ENCODE measurements at places on chromosomes 5 and 9.

GRCh38 chr5:140165923-140166270 is 9.1 kb upstream of the CYSTM1 start:
- DNase-seq = no peak

DNA sequence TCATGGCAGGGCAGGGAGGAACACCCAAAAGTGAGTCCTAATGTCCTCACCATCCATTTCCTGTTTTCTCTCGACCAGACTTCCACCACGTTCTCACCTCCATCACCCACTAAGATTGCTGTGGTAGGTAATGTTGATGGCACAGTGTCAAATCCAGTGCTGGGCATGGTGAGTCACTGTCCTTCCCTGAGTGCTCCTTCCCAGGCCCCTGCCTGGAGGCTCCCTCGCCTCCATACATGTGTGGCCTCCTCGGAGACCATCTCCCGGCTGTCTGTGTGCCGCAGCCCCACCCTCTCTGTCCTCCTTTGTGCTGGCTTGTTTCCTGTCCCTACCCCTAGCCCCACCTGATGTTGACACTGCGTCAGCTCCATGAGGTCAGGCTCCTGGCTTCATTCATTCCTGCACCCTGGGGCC is 177.5 kb downstream of the SYK start:
- DNase-seq = no peak

- no peak for DNase-seq
These were observed 145.6 kb upstream of the CDH12 start for GRCh38 chr5:22998774-22999173.

DNA sequence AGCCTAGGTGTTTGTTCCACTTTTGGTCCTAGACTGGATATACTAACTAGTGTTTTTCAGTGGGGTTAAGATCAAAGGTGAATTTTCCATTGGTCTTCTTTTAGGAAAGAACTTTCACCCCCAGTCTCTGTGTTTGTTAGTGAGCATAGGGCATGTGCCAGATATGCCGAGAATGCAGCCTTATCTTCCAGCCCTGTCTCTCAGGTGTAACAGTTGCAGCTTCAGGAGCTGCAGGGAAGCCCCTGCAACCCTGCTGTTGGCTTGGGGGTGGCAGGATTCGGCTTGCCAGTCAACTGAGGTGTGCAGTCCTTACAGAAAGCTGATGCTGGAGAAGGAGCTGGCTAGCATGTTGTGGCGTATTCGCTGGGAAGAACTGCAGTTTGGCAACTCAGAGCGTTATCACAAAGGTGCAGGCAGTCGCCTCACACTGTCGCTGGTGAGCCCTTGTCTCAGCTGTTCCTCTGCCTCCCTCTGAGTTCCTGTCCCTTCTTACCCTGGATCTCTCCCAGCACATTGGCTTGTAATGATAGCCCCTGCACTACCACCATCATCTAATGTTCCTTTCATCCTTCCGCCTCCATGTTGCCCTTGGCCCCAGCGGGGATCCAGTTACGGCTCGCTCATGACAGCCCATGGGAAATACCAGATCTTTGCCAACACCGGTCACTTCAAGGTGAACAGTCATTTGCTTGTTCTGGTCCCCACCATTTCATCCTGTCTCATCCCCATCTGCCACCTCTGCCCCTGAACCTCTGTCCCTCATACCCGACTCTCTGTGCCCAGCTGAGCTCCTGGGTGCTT is 10.1 kb downstream of the NPR2 start:
- DNase-seq = no peak

DNA sequence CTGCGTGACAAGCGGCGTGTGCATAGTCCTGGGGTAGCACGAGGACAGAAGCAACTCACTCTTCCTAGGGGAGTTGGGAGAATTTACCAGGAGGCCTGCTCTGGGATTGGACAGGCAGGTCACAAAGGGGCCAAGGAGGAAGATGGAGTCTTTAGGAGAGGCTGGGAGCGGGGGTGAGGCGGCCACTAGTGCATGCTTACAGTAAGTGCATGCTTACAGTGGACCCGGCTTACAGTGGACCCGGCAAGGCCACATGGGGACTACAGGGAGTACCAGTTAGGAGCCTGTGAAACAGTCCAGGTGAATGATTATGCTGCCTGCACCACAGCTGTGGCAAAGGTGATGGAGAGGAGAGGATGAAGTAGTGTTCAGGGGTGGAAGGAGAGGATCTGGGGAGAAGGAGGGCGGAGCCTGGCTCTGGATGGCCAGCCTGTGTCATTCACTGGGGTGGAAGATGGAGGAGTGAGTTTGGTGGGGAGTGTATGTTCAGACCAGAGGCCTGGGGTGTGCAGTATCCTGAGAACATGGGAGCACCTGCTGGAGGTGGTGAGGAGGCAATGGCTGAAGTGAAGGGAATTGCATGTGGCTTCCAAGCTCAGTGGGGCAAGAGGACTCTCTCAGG is 78.7 kb downstream of the CRB2 start:
- no peak for DNase-seq

Data from stimulated activated CD4-positive, alpha-beta T cell treated with anti-CD3 and anti-CD28 coated beads, Interleukin-15, amount 100 ng/mL, for 48 hours (primary cell).